Stimulated activated CD8-positive, alpha-beta memory T cell treated with anti-CD3 and anti-CD28 coated beads, Interleukin-4, amount 100 ng/mL, for 24 hours (primary cell): ENCODE measurements at places on chromosomes 1 and 21.

DNA sequence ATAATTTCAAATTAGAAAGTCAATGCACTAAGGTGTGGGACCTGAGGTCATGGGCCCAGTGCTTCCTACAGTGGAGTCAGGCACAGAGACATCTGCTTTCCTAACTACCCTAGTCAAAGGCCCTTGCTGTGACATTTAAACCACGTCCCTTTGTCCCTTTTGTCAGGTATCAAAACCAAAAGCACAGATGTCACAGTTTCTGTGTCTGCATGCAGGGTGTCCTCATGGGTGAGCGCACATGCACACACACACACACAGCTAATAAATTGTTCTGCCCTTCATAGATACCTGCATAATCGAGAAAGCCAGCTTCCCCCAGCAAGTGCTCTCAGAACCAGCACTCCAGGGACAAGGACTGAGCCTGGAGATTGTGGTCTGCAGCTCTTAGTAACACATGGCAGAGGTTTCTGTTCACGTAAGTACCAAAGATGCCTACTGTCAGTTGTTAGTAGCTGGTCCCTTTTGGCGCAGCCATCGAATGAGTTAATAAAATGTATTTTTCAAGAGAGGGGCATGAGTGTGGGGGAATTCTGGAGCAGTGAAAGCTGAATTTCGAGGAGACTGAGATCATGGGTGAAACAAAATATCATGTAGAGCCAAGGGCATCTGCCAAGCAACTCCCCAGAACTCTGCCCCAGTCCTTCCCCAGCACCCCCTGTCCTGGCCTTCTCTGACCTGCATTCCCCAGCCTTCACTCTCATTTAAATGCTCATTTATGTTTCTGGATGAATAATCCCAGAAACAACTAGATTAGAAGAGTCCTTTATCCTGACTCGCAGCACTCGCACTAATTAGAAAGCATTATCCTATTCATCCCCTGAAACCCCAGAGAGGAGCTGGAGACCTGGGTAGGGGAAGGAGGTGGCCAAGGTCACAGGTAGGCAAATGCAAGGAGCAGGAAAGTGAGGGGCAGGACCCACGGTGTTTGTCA lies 25.5 kb downstream of the TNR start:
- DNase-seq: no peak

DNA sequence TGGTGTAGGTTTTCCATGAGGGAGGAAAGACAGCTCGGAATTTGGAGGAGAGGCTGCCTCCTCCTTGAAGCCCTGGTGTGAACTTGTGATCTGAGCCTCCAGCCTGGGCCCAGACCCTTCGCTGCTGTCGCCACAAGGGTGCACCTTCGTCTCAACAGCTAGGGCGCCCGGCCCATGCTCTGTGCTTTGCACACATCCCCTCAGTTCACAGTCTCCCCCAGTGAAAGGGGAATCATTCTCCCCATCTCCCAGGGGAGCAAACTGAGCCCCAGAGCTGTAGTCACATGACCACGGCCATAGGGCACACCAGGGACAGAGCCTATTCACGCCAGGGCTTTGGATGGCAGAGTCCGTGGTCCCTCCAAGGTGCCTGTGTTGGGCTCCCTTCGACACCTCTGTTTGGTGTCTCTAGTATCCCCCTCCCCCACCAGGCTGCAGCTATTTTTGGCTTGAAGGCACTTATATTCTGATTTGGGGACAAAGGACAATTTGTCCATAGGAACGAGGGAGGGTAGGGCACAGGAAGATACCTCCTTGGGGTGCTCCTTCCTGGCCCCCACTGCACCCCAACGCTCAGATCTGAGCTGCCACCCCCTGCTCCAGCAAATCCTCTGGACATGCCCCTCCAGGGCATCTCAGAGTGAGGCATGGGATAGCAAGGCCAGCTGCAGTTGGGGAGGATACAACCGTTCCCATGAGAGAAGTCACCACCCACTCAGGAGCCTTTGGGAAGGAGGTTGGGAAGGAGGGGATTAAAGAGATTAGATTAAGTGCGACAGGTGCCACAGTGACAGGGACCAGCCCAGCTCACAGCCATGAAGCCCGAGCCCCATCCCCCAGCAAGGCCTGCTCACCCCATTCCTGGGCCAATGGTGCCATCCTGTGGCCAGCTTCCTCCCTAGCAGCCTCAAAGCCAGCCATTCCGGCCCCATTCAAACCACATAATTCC lies 15.7 kb downstream of the MATN1 start:
- DNase-seq: peak; percentile 50

DNA sequence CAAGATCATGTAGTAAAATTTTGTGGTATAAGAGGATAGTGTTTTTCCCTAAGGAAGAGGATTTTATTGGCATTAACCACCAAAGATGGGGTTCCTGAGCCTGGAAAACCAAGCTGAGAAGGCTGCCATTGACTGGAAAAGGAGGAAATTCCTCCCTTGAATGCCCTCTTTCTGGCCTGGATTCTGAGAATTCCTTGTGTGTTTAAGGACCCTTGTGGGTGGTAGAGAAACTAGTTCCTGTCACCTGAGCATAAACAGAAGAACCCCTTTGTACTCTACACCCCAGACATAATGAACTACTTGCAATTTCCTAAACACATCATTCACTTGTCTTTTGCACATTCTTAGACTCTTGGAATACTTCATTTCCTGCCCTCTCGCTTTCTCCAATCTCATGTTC lies 33.1 kb upstream of the CEP350 start:
- no peak for DNase-seq

DNA sequence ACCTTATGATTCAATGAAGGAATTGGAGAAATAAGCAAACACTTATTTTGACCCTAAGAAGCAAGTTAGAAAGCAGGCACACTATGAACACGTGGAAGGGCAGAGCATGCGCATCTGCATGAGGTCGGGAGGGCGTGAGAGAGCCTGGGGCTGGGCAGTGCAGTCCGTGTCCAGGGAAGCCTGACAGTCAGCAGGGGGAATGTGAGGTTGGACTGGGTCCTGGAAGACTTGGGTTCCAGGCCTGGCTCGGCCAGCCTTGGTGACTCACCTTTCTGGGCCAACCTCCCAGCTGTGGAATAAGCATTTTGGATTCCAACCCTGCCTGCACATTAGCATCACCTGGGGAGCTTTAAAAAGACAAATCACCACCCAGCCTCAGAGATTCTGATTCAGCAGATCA lies 26.6 kb upstream of the LMX1A start:
- DNase-seq: no peak

DNA sequence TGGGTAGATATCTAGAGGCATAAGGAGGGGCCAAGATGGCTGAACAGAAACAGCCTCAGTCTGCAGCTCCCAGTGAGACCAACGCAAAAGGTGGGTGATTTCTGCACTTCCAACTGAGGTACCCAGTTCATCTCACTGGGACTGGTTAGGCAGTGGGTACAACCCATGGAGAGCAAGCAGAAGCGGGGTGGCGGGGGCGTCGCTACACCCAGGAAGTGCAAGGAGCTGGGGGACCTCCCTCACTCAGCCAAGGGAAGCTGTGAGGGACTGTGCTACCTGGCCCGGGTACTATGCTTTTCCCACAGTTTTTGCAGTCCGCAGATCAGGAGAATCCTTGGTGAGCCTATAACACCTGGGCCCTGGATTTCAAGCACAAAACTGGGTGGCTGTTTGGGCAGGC lies 26.0 kb downstream of the KIFAP3 start:
- no peak for DNase-seq

DNA sequence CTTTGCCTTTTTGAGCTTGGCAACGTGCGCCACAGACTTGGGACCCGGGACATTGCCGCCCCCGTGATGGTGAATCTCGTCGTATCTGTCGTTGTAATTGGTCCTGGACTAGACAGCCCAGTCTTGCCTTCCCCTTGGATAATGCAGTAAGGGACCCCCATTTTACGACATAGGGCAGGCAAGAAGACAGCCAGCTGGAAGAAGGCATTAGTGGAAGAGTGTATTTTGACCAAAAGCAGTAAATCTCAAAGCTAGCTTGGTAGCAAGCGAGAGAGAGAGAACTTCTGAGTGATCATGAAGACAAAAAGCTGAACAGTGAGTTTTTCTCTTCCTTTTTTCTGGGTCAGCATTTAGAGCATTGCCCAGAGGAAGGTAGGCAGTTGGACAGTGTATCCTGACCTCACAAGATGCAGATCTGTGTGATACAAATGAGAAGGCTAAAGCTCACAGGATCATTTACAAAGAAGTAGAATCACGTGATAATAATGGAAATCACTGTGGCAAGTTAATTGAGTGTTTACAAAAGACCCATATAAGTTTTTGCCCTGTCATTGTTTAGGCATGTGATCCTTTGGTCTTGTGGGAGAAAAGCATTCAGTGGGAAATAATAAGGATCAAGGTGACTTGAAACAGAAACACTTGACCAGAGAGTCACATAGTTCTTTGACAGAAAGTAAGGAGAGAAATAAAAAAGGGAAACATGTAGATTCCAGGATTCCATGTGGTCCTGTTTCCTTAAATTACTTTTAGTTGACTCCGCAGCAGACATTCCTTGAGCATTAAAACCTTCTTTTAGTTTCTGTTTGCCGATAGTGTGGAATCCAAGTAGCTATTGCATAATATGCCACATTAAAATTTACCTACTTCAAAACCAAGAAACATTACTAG lies 66.3 kb downstream of the CNST start:
- no peak for DNase-seq

DNA sequence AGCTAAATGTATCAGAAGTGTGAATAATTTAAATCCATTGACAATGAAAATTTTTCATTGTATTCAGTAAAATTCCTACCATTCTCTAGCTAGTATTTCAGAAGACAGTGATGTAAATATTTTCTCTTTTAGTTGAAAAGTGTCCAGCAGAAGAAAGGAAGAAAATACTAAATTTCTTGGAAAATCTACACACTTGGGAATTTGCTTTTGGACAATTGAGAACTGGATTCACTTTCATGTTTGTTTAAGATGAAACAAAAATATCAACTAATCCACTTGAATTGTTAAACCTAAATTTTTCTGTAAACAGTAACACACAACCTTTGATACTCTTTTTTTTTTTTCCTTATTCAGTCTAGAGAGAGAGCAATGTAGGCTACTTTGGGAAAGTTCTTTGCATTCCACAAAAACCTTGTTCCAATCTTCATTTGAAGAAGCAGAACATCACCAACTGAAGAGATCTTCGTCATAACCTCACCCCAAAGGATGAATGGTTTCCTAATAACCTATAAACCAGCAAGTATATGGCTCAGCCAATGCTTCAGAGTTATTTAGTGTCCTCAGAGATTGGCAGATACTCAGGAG lies 155.1 kb upstream of the GORAB start:
- DNase-seq: no peak

- no peak for DNase-seq
Observed at GRCh38 chr1:183702087-183702812, 49.1 kb upstream of the APOBEC4 start.

DNA sequence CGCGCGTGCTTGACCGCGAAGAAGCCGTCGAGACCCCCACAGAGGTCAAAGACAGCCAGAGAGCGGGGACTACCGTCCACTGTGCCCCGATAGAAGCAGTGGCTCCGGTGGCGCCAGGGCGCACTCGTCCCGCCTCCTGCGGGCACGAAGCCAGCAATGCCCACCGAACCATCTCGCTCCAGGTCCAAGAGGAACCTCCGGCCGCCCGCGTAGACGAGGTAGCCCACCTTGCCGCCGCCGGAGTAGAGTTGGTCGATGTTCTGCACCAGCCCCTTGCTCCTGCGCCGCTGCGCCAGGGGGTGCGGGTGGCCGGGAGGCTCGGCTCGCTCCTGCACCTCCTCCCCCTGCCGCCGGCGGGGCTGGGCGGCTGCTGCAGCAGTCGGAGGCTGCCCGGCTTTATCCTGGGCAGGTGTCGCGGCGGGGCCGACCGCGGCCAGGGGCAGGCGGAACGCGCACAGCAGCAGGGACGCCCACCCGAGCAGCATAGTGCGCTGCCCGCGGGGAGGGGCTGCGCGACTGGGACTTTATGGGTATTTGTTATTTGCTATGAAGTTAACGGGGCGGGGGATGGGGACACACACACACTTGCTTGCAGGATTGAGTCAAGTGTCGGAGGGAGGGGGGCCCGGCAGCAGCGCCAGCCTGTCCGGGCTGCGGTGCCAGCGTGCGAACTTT lies 844 bp downstream of the ADAMTS5 start:
- DNase-seq: no peak

GRCh38 chr1:231694075-231694431 lies 67.5 kb downstream of the DISC1 start:
- no peak for DNase-seq

DNA sequence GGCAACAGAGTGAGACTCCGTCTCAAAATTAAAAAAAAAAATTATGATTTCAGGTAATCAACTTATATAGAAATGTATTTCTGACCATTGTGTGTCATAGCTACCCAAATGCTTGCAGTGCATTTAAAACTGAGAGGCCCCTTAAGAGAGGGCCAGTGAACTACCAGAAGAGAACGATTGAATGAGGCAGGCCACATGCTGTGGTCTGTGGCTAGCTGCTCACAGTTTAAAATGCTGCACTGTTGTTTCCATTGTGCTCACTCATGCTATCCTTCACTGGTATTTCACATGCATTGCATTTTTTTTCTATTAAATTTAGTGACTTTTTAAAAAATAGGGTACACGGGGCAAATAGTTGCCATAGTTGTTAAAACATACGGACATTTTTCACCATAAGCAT lies 26.0 kb downstream of the CHML start:
- no peak for DNase-seq

- peak; percentile 53 for DNase-seq
Observed at GRCh38 chr1:67685558-67686266, 711 bp downstream of the GADD45A start.

GRCh38 chr1:86409416-86410021 lies 13.4 kb upstream of the ODF2L start:
- no peak for DNase-seq

DNA sequence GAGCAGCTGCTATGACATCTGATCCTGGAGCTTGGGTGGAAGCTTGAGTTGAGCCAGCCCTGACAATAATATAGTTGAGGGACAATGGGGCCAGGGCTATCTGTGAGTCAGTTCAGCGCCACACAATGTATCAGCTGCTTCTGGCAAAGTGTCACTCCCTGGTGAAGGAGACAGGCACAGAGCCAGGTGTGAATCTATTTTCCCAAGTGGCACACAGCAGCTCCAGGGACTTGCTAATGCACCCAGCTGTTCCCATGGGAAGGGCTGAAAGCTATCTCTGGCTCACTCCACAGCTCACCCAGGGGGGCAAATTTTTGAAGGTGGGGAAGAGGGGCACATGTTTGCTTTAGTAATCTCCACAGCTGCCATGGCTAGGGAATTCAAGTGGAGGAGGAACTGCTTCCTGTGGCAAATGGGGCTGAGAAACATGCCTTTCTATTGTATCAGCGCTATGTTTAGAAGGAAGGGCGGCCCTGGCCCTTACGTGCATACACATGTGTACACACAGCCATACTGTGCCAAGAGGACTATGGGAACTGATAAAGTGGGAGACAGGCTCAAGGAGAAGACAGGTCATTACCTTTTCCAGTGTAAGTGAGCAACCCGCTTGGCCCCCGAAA lies 2.2 kb downstream of the CYB5R1 start:
- DNase-seq: no peak

DNA sequence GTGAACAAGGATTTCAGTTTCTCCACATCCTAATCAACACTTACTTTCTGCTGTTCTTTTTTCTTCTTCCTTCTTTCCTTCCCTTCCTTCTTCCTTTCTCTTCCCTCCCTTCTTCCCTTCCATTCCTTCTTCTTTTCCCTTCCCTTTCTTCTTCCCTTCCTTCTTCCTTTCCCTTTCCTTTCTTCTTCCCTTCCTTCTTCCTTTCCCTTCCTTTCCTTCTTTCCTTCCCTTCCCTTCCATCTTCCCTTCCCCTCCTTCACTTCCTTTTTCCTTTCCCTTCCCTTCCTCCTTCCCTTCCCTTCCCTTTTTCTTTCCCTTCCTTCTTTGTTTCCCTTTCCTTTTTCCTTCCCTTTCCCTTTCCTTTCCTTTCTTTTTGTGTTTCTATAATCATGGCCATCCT lies 115.3 kb downstream of the KIF26B start:
- DNase-seq: no peak

GRCh38 chr1:64654519-64655341 lies 90.1 kb upstream of the RAVER2 start:
- DNase-seq: no peak
